ENCODE measurements at places on chromosomes 6 and 20. TPM values are rescaled to one million over a fixed set of nuclear protein-coding genes. Genes with fewer than 3 reads are reported as not detected.
A peak's percentile ranks its signal among the peaks of the same experiment; 100 is the strongest.

DNA sequence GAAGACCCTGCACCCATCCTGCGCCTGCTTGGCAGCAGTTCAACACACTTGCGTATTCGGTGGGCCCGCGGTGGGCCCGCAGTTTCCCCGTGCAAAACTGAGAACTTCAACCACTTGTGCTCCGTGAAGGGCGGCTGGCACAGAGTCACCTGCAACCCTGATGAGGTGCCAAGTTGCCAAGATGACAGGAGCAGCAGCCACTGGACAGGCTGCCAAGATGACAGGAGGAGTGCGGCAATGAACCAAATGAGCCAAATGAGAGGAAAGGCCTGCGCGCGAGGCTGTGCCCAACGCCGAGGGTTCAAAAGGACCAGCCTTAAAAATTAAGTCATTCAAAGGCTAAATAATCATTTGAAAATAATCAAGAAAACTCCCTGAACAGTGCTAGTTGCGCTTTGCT lies 20.1 kb downstream of the DIDO1 start:
- no peak for DNase-seq

- DNase-seq: no peak
Measured at GRCh38 chr6:22612236-22612635, 42.9 kb downstream of the HDGFL1 start.

GRCh38 chr20:1993986-1994385 lies at the start of gene PDYN:
TSS of gene PDYN (minus strand) at chr20:1994058. CDS start at chr20:1983084, 10,974 bp downstream.
- DNase-seq: no peak

DNA sequence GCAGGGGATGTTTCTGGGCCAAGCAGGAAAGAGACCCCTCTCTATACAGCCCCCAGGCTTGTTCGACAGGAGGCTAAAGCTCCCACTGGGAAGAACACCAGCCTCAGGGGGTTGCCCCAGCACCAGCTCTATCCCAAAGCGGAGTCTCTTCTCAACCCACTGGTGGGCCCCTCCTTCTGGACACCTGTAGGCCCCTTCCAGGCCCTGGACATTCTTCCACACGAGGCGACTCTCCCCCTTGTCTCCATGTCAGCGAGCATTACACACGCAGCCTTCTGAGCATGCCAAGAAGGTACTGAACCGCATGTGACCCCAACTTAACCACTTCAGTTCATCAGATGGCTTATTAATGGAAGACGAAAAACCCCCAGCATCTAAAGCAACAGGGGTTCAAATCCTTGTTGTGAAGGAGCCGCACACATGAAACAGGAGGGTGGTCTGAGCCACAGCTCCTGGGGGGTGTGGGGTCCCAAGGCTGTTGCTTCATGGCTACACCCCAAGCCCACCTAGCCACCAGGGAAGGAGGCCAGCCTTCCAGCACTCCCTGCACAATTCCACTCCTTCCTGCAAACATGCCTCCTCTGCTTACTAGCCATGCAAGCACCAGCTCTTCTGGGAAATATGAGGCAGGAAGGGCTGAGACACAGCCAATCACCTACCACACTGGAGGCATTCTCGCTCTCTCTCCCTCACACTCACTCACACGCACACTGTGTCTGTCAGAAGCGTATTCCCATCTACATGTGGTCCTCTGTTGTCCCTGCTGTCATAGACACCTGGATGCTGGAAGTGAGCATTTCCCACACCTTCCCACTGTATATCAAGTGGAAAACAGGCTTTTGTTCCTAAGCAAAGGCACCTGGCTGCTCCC lies 104.5 kb downstream of the NOL4L start:
- no peak for DNase-seq

DNA sequence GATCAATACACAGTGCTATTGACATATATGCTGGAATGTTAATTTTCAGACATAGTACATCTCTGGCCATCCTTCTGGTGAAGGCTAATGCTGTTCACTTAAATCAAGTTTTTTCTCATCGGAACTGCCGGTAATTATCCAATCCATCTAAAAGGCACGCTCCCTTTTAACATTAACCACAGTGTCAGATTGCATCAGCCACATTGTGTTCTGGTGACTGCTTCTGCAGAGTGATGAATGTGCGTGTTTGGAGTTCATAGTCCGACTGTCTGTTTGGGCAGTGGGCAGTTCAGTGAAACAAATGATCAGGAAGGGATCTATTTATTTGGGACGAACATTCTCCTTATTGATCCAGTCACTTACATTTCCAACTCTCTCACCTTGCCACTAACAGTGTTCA lies 49.5 kb downstream of the SOBP start:
- DNase-seq: no peak

- no peak for DNase-seq
Measured at GRCh38 chr20:49823152-49823847, 10.7 kb downstream of the SLC9A8 start.

- no peak for DNase-seq
Measured at GRCh38 chr6:132004668-132005067, 53.5 kb upstream of the CCN2 start.

- DNase-seq: no peak
Measured at GRCh38 chr6:92159046-92159445, 1260.3 kb downstream of the EPHA7 start.

DNA sequence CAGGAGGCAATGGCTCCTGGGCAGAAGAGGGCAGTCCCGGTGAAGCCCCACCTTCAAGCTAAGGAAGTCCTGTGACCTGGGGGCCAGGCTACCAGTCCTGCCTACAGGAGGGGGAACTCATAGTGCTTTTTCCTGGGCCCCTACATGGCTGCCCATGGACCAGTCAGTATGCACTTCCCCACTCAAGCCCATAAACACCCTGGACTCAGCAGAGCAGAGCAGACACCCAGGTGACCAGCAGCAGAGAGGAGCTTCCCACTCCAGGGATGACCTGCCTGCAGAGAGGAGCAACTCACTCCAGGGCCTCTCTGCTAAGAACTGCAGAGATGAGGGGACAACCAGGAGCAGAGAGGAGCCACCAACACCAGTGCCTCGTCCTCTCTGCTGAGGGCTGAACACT lies 14.3 kb upstream of the ABCC10 start:
- DNase-seq: no peak

- DNase-seq: no peak
Measured at GRCh38 chr6:113735491-113735890, 121.7 kb upstream of the MARCKS start.

DNA sequence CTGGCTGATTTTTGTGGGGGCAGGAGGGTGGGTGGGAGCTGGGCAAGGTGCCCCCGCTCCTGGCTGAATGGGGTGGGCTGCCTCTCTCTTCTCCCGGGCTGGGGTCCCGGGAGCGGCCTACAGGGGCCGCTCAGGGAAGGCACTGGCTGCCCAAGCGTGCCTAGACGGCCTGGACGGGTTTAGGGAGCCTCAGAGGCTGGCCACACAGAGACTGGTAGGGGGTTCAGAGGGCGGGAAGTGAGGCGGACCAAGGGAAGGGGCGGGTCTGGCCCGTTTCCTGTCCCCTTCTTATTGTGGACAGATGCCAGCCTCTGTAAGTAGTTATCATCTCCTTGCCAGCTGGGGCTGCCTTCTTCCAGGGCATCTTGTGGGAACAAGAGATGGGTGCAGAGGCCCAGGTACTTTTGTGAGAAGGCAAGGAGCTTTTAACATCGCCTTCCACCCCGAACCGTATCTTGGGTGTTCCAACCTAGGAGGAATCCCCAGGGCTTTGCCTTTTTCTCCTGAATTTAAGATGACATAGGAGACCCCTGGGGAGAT lies 437 bp downstream of the CD40 start:
- no peak for DNase-seq

GRCh38 chr6:85298553-85298952 lies 151.3 kb upstream of the NT5E start:
- no peak for DNase-seq

GRCh38 chr20:42093542-42094440 lies 475.6 kb upstream of the CHD6 start:
- no peak for DNase-seq

GRCh38 chr6:16649241-16649640 lies 112.0 kb downstream of the ATXN1 start:
- no peak for DNase-seq

DNA sequence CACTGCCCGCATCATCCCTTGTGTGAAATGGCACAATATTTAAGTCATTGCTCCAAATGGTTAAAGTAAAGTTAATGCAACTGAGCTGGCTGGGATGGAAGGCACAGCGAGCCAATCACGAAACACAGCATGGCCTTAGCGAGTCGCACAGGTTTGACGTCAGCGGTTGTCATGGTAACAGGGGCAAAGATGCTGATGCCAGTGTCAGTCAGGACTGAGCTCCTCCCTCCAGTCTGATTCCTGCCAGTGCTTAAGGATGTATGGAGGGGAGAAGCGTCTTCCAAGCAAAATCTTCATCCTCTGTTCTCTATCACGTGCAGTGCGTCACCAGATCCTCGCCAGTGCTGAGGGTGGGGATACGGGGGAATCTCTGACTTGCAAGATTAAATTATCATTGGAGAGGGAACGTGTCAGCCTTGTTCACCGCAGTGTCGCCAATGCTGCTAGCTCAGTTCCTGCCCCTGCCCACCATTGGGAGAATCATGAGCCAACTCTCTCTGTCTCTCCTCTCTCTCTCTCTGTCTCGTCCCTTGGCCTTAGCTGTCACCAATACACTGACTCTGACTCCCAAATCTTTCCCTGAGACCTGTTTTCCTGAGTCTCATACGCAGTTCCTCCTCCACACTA lies 24.5 kb downstream of the TSPYL4 start:
- DNase-seq: peak; percentile 91

GRCh38 chr6:136775548-136775947 lies 16.7 kb downstream of the MAP3K5 start:
- DNase-seq: no peak

DNA sequence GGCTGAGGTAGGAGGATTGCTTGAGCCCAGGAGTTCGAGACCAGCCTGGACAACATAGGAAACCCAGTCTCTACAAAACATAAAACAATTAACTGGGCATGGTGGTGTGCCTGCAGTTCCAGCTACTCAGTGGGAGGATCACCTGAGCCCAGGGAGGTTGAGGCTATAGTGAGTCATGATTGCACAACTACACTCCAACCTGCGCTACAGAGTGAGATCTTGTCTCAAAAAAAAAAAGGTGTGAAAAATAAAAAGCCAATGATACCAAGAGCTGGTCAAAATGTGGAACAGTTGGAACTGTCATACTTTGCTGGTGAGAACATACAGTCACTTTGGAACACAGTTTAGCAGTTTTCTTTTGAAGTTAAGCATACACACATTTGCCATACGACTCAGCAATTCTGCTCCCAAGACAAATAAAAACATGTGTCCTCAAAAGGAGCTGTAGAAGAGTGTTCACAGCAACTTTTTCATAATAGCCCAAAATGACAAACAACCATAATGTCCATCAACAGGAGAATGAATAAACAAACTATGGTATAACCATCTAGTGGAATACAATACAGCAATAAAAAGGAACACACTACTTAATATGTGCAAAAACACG lies 21.6 kb upstream of the FKBP5 start:
- no peak for DNase-seq

Gene POFUT1
- 22.6 TPM for total RNA-seq

Gene EEF1A1
- total RNA-seq: 2,432 TPM

Gene RAMACL
- 1.4 TPM for total RNA-seq

Gene LGSN
- not detected for total RNA-seq

Gene ADGRG6
- total RNA-seq: 2.3 TPM

Gene COL21A1
- total RNA-seq: 87.3 TPM

Gene AAR2
- total RNA-seq: 14.7 TPM

Gene ADGRF5
- 34.7 TPM for total RNA-seq
